Pulmonary artery endothelial cell (primary cell): ENCODE measurements at places on chromosomes 11 and 22. TPM values are rescaled to one million over a fixed set of nuclear protein-coding genes. Genes with fewer than 3 reads are reported as not detected.

GRCh38 chr11:7844986-7845385 lies 48.2 kb upstream of the OR5P2 start:
- DNase-seq, result no peak

DNA sequence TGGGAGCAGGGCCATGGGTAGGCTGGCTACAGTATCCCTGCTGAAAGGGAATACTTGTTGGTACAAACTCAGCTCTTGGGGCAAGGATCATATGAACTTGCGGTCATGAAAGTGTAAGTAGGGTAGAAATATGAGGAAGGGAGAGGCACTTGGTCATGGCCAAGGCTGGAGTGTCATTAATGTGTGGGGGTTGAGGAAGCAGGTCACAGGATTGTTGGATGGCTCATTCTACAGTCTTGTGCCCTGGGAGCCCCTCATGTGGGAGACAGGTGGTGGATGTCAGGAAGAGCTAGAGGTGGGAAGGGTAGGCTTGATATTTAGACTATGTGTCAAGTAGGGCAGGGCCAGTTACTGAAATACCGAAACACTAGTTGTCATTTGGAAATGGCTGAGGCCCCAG lies 95.5 kb downstream of the RRM1 start:
- DNase-seq, result no peak

GRCh38 chr11:71333473-71333872 lies 81.1 kb upstream of the SHANK2 start:
- no peak for DNase-seq

PHF5A gene
- total RNA-seq, result 87.6 and 108 TPM in 2 replicates

MAP6 gene
- 0.13 and 0.14 TPM in 2 replicates for total RNA-seq
